ENCODE measurements at places on chromosomes 3 and 15.

- DNase-seq: no peak
Observed at GRCh38 chr3:189689625-189690024, 58.4 kb downstream of the TP63 start.

GRCh38 chr15:60009980-60010732 lies 6.0 kb downstream of the FOXB1 start:
- DNase-seq: no peak

- no peak for DNase-seq
Observed at GRCh38 chr3:75140904-75141615, 523.1 kb upstream of the FRG2C start.

DNA sequence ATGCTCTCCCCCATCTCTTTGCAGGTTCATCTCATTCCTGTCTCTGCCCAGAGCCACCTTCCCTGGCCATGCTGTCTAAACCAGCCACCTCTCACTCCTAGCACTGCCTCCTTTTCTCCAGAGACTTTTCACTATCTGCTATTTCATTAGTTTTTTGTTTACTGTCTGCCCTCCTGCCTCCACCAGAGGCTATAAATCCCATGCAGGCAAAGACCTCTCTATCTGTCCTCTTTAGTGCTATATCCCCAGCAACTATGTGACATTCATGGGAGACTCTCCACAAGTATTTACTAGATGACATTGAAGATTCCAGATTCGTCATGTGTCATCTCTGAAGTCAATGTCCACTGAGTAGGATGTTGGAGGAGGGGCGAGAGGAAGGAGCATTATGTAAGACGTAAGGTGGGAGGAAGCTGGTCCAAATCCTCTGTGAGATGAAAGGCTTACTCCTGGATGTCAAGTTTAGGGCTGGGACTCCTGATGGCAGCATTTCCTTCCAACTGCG lies 3.4 kb upstream of the FAM43A start:
- DNase-seq: no peak

Measured in stimulated activated CD8-positive, alpha-beta memory T cell treated with anti-CD3 and anti-CD28 coated beads, Interleukin-7, amount 100 ng/mL, for 24 hours (primary cell).